ENCODE measurements at places on chromosomes 1 and 21.

DNA sequence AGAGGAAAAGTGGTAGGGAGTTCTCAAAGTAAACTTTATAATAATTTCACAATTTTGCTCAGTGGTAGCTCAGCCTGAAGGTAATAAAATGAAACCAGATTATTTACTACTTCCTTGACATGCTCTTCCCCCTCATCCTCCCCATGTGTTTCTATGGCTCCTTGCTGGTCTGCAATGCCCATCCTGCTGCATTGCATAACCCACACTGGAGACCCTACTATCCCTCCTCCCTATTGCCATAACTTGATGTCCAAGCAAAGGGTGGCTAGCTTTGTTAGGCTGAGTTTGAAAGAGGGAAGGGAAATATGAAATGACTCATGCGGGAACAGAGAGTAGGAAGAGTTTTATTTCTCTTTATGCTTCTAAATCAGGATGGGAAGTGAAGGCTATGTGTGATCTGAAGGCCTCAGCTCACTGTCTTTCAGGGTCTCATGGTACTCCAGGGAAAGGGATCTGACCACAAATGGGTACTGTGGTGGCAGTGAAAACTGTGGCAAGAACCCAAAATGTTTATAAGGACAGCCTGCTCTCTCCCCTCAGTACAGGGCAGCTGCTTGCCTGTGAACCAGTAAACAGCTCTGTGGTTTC is 36.4 kb upstream of the HSD17B7 start:
- no peak for DNase-seq

DNA sequence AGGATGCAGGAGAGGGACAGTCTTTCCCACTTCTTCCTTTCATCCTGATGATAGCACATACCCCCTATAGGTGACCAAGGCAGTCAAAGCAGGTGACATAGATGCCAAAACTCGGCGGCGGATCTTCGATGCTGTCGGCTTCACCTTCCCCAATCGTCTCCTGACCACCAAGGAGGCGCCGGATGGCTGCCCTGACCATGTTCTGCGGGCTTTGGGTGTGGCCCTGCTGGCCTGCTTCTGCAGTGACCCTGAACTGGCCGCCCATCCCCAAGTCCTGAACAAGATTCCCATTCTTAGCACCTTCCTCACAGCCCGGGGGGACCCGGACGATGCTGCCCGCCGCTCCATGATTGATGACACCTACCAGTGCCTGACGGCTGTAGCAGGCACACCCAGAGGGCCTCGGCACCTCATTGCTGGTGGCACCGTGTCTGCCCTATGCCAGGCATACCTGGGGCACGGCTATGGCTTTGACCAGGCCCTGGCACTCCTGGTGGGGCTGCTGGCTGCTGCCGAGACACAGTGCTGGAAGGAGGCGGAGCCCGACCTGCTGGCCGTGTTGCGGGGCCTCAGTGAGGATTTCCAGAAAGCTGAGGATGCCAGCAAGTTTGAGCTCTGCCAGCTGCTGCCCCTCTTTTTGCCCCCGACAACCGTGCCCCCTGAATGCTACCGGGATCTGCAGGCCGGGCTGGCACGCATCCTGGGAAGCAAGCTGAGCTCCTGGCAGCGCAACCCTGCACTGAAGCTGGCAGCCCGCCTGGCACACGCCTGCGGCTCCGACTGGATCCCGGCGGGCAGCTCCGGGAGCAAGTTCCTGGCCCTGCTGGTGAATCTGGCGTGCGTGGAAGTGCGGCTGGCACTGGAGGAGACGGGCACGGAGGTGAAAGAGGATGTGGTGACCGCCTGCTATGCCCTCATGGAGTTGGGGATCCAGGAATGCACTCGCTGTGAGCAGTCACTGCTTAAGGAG is 2.9 kb downstream of the NCDN start:
- no peak for DNase-seq

DNA sequence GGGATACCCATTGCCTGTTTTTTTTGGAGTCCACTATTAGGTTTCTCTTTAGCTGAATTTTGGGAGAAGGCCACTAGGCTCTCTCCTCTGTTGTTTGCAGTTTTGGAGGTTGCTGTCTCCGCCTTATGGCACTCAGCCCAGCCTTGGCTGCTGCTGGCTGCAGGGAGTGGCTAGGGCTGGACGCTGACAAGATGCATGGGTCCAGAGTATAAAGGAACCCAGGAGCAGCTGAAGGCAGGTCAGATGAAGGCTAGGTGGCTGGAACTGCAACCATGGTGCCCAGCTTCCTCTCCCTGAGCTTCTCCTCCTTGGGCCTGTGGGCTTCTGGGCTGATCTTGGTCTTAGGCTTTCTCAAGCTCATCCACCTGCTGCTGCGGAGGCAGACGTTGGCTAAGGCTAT is at the start of gene CYP4B1:
Gene CYP4B1 (plus strand): TSS at position 237 of the 400 bp plus-strand sequence. CDS start 36 bp downstream, at position 273.
- DNase-seq = no peak

- no peak for DNase-seq
Measured at GRCh38 chr1:223358826-223359225, 5.2 kb downstream of the SUSD4 start.

GRCh38 chr1:176469450-176470010 is 6.6 kb downstream of the PAPPA2 start:
- no peak for DNase-seq

- no peak for DNase-seq
Measured at GRCh38 chr1:205271277-205271676, 43.5 kb downstream of the TMCC2 start.

DNA sequence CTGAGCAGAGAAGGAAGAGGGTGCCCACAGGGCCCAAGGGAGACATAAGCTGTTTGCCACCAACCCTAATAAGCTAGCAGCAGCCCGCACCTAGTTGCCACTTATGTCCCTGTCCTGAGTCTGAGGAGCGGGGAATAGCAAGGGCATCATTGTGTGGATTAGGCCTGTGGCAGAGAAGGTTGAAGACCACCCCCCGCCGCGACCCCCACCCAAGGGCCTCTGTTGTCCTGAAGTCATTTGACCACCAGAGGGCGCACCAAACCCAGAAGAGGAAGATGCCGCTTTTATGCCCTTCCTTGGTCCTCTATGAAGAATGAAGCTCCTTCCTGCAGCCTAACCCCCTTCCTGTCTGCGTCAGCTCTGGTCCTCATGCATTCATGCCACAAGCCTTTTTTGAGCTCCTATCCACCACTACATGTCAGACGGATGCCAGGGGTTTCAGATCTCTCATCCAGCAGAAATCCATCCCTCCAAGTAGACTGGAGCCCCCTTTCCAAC is 16.6 kb downstream of the RHBG start:
- peak; percentile 72 for DNase-seq

GRCh38 chr1:30878559-30878958 is 30.0 kb downstream of the SDC3 start:
- DNase-seq = no peak

GRCh38 chr1:199546323-199546722 is 481.2 kb upstream of the NR5A2 start:
- no peak for DNase-seq

- DNase-seq = no peak
Measured at GRCh38 chr1:54114001-54114400, 38.8 kb downstream of the CDCP2 start.

DNA sequence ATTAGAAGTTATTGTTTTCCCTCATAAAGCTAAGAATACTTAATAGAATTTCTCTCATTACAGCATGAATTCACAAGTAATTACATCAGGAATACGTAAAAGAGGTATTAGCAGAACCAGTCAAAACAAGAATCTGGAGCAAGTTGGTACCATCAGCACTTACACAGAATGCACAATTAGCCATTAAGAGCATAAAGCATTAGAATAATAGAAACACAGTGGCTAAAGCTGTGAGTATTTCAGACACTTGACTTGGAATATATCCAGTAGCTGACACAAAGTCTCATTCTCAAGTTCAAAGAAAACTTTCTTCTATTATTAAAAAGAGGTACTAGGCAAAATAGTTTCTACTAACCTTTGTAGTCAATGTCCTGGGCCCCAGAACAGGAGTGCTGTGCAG is 49.6 kb downstream of the KRTAP19-8 start:
- DNase-seq = no peak

- DNase-seq = no peak
Measured at GRCh38 chr1:31645274-31645568, 545 bp upstream of the PEF1 start.

GRCh38 chr21:21394064-21394463 is 395.9 kb downstream of the NCAM2 start:
- no peak for DNase-seq

GRCh38 chr1:53982763-53983104 is 35.3 kb downstream of the LDLRAD1 start:
- DNase-seq = no peak

GRCh38 chr1:170856455-170856854 is 78.9 kb upstream of the MROH9 start:
- DNase-seq = no peak

- no peak for DNase-seq
Measured at GRCh38 chr21:14245711-14246110, 29.8 kb downstream of the RBM11 start.

- DNase-seq = no peak
Measured at GRCh38 chr1:69438056-69438795, 129.5 kb upstream of the LRRC7 start.

DNA sequence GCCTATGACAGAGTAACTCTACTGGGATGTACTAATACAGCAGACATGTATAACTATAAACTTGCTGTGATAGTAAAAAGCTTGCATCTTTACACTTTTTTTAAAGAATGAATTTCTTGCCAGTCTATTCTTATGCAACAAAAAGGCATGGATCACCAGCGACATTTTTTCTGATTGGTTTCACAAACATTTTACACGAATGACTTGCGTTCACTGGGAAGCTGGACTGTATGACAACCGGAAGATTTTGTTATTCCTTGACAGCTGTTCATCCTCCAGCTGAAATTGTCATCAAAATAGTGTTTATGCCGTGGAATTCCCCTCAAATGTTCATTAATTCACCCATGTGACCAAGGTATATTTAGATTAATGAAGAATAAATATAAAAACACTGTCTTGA is 131.0 kb downstream of the XPR1 start:
- DNase-seq = no peak

GRCh38 chr21:45572783-45573451 is 30.7 kb upstream of the SLC19A1 start:
- no peak for DNase-seq

DNA sequence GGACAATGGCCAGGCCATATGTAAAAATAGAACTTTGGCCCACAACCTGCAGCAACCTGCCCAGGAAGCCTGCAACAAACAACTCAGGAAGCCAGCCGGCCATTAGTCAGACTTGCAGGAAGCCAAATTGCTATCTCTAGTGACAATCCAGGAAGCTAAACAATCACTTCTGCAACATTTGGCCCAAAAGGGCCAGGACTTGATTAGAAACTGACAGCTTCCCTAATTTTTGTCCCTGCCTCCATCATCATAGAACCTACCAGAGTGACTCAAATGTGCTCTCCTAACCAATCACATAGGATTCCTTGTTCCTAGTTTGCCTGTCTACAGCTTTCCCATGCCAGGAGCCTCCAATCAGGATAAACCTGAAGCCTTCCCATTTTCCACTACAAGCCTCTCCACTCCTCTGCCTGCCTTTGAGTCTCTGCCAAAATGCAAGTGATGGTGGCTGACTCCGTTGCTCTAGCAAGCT is 639.3 kb downstream of the PTPRU start:
- no peak for DNase-seq

- DNase-seq = no peak
Measured at GRCh38 chr1:14716474-14716873, 118.0 kb downstream of the KAZN start.

GRCh38 chr1:221937155-221937953 is 195.5 kb upstream of the DUSP10 start:
- no peak for DNase-seq

DNA sequence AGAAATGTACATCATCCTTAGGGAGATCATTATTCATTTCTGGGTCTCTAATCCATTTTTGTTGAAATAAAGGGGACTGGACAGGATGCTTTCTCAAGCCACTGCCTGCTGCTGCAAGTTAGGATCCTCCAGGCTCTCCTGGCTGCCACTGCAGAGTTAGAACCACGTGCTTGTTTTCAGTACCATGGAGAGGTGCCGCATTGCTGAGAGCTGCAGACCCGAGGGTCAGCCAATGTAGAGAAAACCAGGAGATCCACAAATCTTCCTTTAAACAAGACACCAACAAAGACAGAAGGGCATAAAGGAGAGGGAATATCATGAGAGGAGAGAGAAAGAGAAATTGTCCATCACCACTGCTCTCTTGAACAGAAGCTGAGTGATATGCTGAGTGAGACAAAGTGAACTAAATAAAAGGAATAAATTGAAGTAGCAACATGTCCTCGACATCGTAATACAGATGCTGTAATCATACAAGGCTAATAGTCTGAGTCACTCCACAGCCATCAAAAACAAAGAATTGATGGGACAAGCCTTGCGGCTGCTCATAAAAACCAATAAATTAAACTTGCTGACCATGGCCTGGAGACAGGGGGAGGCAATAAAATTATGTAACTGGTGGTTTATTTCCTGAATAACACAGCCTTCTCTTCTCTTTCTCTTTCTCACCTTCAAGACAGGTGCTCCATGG is 255.7 kb downstream of the OMA1 start:
- no peak for DNase-seq

- DNase-seq = no peak
Measured at GRCh38 chr1:211932231-211932932, 101.8 kb upstream of the LPGAT1 start.

All from NCI-H187 treated with DMSO at 0.1 percent for 48 hours (cell line).